ENCODE measurements at places on chromosomes 2 and 18.

- DNase-seq: no peak
Measured at GRCh38 chr18:74146756-74147155, 878 bp downstream of the FBXO15 start.

- DNase-seq: no peak
Measured at GRCh38 chr2:7118606-7119131, 201.5 kb downstream of the RNF144A start.

DNA sequence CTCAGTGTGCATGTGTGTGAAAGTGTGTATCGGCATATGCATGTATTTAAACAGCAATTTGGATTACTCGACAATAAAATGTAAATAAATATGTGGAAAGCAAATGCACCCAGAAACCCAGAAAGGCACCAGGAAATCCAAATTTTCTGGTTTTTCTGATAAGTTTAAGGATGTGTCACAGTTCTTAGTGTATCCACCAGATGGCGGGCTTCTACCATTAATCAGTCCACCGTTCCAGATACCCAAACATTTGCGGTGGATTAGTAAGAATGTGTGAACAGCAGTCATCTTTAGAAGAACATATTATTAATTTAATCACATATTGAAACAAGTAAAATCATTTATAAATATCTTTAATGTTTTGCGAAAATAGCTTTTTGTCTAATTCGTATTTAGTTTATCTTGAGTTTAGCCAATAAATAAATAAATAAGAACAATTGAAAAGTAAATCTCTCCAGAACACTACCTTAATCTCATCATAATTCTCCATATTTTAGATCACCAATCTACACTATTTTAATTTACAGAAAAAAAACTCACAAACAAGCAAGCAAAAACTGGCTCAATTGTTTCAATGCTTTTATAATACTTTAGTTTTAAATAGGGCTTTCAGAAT lies 298.9 kb downstream of the DSEL start:
- DNase-seq: peak; percentile 34

GRCh38 chr2:64989982-64990614 lies 899 bp downstream of the SLC1A4 start:
- no peak for DNase-seq

GRCh38 chr2:54429054-54429453 lies 27.1 kb upstream of the SPTBN1 start:
- no peak for DNase-seq

GRCh38 chr2:214127571-214127970 lies 283.3 kb upstream of the VWC2L start:
- no peak for DNase-seq

GRCh38 chr2:111239107-111239506 lies 118.4 kb downstream of the BCL2L11 start:
- peak; percentile 1 for DNase-seq

DNA sequence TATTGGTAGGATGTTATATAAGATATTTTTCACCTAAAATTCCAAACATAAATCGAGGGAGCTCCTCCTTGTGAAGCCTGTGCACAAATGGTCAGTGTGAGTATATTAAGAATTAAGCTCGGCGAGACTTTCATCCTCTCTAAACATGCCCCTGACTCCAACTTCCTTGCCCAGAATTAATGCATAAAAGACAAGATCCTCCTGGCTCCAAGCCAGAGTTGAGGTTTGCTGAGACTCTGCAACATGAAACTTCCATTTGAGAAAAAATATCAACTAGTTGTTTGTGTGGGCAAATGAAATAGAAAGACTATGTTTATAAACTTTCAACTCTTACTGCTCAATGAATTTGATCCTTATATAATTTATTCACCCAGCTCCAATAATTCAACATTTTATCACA lies 68.1 kb downstream of the CCDC178 start:
- no peak for DNase-seq

- DNase-seq: peak; percentile 51
Measured at GRCh38 chr2:218168635-218169462, 2.1 kb upstream of the CXCR1 start.

DNA sequence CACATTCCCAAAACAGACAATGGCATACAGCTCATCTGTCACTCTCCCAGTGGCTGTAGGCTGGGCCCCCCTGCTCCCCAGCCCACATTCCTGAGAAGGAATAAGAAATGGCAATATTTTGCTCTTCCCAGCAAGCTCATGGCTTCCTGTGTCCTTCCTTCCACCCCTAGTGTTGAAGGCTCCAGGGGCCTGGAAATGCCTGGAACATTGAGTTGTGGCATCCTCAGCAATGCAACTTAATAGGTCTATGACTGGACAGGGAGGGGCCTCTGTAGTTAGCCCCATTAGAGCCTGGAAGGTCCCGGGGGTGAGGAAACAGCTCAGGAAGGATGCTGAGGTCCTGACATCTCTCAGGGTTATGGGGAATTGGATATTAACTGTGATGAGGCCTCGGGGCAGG lies 3.3 kb downstream of the KIF3C start:
- DNase-seq: no peak

DNA sequence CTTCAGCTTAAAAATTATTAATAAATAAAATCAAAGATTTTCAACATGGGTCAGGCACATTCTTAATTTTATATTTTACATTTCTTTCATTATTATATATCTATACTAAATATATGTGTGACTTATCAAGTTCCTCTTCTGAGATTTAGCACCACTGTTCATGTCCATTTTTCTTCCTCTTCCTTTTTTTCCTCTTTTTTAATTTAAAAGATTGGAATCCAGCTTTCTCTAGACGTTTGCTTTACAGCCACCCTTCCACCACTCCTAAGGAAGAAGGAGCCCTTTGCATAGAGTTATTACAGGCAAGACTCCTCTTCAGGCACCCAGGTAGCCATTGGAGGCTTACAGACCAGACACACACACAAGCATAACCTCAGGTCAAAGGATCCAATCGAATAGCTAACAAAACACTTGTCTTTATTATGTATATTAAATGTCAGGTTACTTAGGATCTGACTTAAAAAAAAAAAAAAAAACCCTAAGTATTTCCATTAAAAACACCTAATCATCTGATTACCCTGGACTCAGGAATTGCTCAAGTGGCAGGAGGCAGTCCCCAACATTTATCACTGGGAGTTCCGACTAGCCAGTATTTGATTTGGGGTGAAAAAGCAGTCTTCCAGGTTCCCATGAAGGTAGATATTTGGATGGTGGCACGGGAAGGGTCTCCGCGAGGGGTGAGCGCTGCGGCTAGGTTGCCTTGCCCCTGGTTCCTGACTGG lies 2.4 kb upstream of the ZEB2 start:
- no peak for DNase-seq

DNA sequence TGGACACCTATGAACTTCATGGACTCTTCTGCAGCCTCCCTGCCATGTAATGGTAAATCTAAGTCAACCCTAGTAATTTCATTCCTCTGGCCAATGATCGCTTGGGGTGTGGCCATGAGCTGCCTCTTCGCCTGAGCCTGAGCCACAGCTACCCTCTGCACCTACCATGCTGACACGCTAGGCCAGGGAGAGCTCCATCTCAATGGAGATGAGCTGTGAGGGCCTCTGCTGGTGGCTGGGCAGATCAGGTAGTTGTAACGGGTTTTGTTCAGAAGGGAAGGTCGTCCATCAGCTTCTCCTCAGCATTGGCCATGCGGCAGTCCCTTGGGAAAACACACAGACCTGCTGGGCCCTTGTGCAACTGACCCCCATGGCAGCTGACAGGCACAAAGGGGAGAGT lies 24.4 kb downstream of the MPHOSPH10 start:
- peak; percentile 5 for DNase-seq

DNA sequence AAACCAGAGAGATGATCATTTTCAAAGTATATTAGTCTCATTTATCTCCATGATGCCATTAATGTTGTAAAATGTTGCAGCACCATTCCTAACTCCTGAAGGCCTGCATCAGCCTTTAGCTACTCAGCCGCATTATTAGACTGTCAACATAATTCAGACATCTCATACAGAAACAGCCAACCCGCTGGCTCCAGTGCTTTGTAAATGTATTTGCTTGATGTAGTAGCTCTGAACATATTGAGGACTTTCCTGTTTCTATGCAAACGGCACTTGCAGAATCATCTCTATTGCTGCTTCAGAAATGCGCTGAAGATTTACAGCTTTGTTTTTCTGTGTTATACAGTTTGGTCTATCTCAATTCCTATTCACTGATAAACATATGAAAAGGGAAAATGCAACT lies 372.2 kb downstream of the DSEL start:
- no peak for DNase-seq

DNA sequence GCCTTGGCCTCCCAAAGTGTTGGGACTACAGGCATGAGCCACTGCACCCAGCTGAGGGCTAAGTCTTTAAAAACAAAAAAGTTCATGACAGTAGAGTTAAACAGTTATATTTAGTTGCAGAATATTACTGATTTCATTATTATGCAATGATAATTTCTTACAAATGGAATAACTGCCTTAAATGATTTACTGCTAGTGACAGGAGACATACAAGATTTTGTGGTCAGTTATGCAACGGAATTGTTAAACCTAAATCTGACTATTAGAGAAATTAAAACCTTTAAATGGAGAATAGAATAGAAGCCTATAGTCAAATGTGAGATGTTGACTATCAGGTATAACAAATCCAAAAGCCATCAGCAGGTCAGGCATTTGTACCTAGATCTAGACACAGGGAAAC lies 10.3 kb upstream of the DNAJC10 start:
- no peak for DNase-seq

DNA sequence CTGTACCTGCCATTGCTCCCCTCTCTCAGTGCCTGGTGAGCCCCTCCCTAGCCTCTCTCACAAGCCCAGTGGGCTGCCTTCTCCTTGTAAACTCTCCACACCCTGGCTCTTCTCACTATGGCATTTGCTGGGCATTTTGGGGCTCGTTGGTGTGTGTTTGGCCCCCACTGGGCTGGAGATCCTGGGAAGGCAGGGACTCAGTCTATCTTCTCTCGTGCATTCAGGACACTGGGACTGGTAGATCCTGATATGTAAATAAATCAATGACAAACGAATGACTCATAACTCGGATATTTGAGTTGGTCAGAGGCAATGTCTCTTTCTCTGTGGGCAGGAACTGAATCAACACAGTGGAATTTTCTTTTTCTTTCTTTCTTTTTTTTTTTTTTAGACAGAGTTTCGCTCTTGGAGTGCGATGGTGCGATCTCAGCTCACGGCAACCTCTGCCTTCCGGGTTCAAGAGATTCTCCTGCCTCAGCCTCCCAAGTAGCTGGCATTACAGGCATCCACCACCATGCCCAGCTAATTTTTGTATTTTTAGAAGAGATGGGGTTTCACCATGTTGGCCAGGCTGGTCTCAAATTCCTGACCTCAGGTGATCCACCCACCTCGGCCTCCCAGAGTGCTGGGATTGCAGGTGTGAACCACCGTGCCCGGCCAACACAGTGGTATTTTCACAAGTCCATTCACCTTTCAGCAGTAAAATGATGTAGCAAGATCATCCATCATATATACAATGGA lies 144.6 kb upstream of the SPRED2 start:
- DNase-seq: no peak

- DNase-seq: no peak
Measured at GRCh38 chr2:174902506-174903263, 102.5 kb downstream of the CHN1 start.

- DNase-seq: no peak
Measured at GRCh38 chr2:15914596-15915385, 25.6 kb upstream of the MYCN start.

- no peak for DNase-seq
Measured at GRCh38 chr2:83970217-83970929, 488.7 kb downstream of the SUCLG1 start.

- DNase-seq: no peak
Measured at GRCh38 chr2:6824962-6825361, 40.7 kb downstream of the CMPK2 start.

DNA sequence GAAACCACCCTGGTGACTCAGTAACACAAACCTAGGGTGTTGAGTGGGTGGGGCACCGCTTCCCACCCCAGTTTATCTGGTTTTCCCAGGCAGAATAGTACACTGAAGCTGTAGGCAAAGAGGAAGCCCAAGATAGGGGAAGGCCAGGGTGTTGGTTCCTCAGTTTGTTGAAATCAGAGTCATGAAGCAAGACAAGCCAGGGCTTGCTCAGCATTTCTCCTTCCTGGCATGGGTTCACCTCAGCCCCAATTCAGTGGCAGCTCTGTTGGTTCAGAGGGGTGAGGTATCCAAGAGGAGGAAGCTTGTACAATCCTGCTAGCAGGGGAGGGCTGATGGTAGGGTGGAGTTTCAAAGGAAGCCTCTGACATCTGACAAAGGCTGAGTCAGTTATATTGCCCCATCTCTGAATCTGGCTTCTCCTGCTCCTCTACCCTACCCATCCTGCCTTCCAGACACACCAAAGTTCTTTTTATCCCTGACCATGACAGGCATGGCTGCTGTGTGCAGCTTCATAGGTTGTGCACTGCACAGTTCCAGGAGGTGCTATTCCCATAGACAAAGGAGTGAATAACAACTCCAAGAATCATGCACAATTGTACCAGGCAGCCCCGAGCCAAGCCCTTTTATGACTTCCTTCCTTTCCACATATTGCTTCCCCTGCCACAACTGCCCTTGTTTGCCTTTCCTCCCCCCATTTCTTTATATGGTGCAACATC lies 24.9 kb upstream of the RAB10 start:
- DNase-seq: no peak

DNA sequence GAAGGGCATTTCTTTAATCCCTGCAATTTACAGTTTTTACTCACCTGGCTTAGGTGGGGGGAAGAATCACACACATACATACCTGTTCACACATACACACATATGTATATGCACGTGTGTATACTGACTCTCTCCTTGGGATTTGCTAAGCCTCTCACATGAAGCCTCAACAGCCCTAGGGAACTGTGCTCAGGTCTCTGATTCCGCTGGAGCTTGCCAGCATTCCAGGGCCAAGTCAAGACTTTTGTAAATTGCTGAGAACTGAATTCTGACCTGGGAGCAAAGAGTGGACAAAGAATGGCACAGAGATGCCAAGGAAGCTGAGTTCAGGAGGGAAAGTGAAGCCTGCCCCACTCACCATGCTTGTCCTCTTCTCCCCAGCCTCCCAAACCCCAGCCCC lies 177.3 kb downstream of the TMEM247 start:
- DNase-seq: no peak

GRCh38 chr2:66433945-66434678 lies 813 bp upstream of the MEIS1 start:
- DNase-seq: no peak

DNA sequence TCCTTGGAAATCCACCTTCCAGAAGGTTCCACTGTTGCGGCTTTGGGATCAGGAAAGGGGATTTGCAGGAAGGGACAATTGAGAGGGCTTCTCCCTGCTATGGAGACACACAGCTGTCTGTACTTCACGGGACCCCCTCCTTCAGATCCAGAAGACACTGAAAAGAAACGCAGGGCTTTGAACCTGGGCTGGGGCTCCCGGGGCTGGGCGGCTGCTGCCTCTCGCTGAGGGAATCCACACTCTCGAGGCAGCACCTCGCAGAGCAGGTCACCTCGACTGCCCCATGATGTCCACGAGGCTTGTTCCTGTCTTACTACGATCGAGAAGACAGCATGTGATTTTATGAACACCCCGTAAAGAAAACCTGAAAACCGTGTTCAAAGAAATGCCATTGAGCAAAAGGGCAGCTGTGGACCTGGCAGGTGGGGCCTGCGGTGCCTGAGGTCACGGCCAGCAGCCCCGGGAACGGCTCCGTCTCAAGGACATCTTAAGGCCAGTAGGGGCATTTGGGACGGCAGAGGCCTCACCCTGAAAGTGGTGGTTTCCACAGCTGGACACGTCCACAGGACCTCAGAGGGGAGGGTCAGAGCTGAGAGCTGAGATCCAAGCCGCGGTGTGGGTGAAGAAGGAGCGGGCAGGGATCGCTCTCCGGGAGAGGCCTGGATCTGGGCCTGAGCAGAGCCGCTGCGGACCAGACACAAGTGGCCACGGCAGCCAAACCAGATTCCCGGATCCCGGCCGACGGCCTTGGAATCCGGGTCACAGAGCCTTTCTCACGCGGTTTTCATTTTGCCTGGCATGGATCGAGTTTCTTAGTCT lies 165.7 kb downstream of the RTP5 start:
- DNase-seq: no peak

Measured in stimulated activated CD4-positive, alpha-beta T cell treated with anti-CD3 and anti-CD28 coated beads, Interleukin-12 subunit alpha, Interleukin-12 subunit beta, amount 100 ng/mL, for 48 hours (primary cell).